ENCODE measurements at places on chromosomes 7 and 10. TPM values are rescaled to one million over a fixed set of nuclear protein-coding genes. Genes with fewer than 3 reads are reported as not detected.

The POU6F2 gene
- total RNA-seq = not detected

The VPS26A gene
- total RNA-seq = 78.4 TPM

The ABCB4 gene
- total RNA-seq = not detected

The PDK4 gene
- total RNA-seq = 22.0 TPM

The VPS37D gene
- total RNA-seq = 2.9 TPM

The NUDCD3 gene
- total RNA-seq = 55.1 TPM
